ENCODE measurements at places on chromosomes 16 and 17. TPM values are rescaled to one million over a fixed set of nuclear protein-coding genes. Genes with fewer than 3 reads are reported as not detected.

GRCh38 chr17:27657620-27658019 is 26.6 kb downstream of the LGALS9 start:
- DNase-seq: no peak

GRCh38 chr17:41579484-41580243 is 7.0 kb downstream of the KRT14 start:
- DNase-seq: peak; percentile 73

GRCh38 chr17:27414271-27414670 is 42.0 kb upstream of the KSR1 start:
- no peak for DNase-seq

GRCh38 chr16:1793578-1794220 is at the start of gene IGFALS:
Gene IGFALS (minus strand): TSS chr16:1793705. CDS start chr16:1793652, 53 bp downstream.
- no peak for DNase-seq

DNA sequence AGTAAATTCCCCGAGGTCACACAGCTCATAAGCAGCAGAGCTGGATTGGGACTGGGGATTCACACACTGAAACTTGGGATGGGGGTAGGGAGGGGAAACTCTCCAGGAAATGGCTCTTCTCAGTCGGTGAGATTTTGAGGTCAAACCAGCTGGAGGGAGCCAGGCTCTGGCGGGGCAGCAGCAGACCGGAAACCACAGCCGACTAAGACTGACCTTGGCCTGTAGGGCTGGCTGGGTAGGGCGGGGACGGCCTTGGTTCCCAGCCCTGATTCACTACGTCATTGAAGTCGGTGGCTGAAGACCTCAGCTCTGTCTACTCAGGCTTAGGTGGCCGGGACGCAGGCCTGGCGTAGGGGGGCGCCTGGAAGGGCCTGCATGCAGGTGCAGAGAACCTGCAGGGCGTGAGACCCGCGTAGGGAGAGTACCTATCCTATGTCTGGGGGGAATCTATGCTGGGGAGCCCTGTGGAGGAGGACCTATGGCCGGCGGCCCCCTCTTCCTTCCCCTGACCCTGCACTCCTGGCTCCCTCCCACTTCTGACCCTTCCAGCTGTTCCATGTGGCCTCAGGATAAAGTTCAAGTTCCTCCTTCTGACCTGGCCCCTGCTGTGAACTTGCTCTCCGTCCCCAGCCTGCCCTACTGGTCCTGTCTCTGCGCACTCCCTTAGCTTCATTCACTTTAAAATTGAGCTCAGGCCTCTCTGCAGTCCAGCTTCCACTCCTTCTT is 11.9 kb upstream of the SLC4A1 start:
- peak; percentile 92 for DNase-seq

- DNase-seq: peak; percentile 70
Measured at GRCh38 chr17:2107506-2107905, 52.6 kb downstream of the HIC1 start.

DNA sequence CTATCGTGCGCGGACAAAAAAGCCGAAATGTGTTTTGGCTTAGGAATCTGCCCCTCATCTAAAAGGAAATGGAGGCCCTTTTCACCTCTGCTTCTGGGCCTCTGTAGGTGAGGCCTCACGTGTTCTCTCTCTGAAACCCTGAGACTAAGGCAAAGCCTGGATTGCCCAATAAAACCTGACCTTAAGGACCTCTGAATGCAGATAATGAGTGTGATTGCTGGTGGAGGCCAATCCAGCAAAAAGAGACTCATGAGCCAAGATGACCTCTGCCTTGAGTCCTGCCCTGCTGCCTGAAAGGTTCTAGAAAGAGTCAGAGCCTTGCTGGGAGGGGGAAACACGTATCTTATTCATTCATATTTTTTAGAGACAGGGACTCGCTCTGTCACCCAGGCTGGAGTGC is 44.5 kb upstream of the ABR start:
- no peak for DNase-seq

- DNase-seq: no peak
Measured at GRCh38 chr16:77905374-77905920, 116.9 kb upstream of the CLEC3A start.

- peak; percentile 33 for DNase-seq
Measured at GRCh38 chr17:38352245-38353085, 821 bp downstream of the SOCS7 start.

- no peak for DNase-seq
Measured at GRCh38 chr17:38460716-38461630, 32.7 kb downstream of the ARHGAP23 start.

- DNase-seq: no peak
Measured at GRCh38 chr17:70969521-70970034, 800.2 kb downstream of the KCNJ2 start.

DNA sequence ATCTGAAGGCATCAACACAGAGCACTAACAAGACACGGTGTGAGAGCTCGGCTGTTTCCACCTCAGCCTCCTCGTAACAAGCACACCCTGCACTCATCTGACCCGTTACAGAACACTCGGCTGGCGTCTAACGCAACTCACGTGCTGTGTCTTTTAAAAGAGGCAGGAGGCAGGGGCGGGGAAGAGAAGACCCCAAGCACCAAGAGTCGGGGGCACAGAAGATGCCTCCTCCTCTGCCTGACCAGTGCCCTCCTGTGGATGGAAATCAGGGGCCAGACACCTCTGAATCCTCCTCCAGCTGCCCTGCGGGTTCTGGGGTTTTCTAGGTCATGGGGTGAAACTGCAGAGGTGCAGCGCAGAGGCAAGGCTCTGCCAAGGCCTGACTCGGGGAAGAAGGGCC is 74.3 kb downstream of the ZNF778 start:
- peak; percentile 19 for DNase-seq

DNA sequence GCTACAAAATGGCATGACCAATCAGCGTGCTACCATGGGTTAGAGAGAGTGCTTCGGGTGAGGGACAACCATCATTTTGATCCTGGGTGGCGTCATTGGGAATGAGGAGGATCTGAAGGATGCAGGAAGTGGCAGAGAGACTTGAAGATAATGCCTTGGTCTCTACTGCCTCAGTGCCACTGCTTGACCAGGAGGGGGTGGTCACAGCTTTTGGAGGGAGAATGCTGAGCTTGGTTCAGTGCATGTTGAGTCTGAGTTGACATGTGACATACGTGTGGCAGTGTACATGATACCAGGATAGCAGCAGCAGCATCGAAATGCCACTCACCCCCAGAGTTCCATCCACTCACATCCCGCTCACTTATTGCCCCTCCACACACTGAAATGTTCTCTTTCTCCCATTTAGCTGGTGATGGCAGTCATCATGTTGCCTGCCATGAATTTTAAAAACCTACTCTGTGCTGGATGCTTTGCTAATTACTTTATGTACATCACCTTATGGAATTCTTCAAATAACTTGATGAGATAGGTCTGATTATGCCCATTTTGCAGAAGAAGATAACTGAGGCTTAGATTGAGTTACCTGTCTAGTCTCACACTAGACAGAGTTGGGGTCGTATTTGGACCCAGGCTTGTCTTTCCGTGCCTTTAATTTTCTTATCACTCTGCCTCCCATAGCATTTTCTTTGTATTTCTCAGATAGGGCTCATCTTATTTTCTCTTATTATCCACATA is 36.7 kb downstream of the ARSG start:
- no peak for DNase-seq

DNA sequence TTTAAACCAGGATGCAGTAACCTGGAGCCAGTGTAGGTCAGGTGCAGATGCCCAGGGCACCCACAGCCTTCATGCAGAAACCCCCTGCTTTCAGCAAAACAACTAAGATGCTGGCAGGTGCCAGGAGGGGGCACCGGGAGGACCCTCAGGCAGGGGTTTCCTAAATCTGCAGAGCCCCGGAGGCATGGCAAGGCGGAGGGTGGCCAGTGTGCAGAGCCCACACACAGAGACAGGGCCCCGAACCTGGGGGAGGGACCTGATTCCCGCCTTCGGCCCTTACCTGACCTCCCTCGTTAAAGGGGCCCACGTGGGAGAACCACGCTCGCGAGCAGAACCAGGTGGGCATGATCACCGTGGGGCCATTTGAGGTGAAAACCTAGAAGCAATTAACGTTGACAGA is 114.0 kb upstream of the METRNL start:
- DNase-seq: no peak

GRCh38 chr17:76138234-76138895 is 2.7 kb downstream of the FOXJ1 start:
- no peak for DNase-seq

DNA sequence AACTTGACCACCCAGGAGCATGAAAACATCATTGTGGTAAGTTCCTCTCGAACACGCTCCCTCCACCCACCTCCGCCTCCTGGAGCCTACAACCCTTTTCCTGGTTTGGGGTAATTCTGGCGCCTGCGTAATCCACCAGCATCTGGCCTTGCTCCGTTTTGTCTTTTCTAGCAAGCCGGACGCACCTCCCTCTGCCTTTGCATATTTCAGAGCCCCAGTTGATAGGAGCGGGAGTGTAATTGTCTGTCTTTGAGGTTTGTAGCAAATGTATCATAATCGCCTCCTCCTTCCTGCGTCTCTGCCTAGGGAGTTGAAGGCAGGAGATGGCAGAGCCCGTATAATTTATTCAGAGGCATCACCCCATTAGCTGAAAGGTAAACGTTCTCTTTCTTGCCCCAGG is 121.3 kb upstream of the PLCG2 start:
- DNase-seq: no peak

GRCh38 chr17:31314782-31315100 is 887 bp upstream of the EVI2B start:
- no peak for DNase-seq

- no peak for DNase-seq
Measured at GRCh38 chr17:65088621-65089360, 32.3 kb upstream of the GNA13 start.

DNA sequence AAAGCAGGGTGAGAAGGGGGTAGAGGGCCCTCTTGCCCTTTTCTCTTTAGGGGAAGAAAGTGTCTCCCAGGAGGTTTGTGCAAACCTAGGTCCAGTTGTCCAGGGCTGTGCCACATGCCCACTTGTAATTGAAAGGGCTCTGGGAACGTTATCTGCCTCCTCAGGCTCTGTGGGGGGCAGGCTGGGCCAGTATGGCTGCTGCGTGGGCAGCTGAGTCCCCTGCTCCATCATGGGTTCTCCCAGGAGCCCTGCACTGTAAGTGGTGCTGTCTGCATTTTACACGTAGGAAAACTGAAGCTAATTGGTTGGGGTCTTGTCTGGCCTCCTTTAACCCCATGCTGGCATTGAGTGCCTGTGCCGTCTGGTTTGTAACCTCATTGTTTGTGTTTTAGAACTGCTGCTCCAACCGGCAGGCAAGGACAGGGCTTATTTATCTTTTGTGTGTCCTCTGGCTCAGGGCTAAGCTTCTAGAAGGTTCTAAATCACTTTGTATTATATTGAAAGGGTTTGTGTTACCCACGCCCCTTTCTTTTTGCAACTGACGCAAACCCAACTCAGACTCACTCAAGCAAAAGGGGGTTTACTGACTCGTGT is 117.7 kb upstream of the CIBAR2 start:
- DNase-seq: no peak

DNA sequence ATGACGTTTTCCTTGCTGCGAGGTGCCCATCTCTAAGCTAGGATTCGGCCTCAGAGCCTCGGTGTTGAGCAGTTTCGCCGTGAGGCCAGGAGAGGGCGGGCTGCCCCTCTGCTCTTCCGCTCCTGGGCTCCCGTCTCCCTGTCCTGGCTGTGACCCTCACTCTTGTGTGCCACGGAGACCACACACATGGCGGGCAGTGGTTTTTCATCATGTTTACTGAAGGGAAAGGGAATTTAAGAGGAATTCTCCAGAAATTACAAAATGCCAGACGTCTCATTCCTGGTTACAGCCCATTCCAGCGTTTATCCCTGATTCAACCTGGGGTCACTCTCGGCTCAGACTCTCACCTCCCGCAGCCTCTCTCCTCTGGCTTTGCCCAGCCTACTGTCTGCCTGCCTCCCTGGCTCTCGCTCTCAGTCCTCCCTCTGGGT is 96.8 kb upstream of the ELAC2 start:
- peak; percentile 69 for DNase-seq

DNA sequence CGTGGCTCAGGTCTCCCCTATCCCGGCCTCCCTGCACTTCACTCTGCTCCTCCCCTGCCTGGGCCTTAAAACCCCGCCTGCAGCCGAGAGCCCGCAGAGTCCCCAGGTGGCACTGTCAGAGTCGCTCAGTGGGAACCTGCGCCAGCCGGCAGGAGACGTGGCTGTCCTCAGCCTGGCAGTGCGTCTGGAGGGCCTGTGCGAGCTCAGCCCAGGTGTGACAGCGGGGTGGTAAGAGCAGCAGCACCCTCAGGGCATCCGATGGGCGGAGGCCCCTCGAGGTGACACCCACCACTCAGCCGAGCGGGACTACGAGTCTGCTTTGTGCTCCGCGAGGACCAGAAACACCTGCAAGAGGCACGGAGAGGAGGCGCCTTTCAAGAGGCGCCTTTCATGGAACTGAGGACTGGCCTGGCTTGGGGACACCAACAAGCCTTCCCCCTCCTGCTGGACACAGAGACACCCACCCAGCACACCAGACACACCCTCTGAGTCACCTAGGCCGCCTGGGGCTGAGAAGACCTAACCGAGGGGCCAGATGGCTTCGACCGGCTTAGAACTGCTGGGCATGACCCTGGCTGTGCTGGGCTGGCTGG is at the start of gene CLDN9:
CLDN9 (plus strand) TSS at position 96 of the 593 bp plus-strand sequence; CDS start at position 536, 440 bp downstream.
- no peak for DNase-seq

GRCh38 chr16:14527411-14528044 is 102.5 kb downstream of the PARN start:
- DNase-seq: no peak

DNA sequence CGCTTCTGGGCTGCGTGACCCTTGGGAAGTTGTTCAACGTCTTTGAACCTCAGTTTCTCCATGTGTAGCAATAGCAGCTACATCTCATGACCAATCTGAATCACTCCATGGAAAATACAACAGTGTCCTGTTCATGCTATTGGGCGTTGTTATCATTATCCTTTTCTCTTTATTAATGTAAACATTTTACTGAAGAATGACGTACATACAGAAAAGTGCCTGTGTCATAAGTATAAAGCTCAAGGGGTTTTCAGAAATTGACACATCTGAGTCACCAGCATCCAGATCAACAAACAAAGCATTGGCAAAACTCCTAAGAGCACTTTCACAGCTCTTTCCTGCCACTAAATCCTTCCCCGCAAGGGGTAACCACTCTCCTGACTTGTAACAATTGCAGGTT is 438.4 kb downstream of the XYLT1 start:
- no peak for DNase-seq

- DNase-seq: no peak
Measured at GRCh38 chr16:87692756-87693155, 73.0 kb downstream of the KLHDC4 start.

DNA sequence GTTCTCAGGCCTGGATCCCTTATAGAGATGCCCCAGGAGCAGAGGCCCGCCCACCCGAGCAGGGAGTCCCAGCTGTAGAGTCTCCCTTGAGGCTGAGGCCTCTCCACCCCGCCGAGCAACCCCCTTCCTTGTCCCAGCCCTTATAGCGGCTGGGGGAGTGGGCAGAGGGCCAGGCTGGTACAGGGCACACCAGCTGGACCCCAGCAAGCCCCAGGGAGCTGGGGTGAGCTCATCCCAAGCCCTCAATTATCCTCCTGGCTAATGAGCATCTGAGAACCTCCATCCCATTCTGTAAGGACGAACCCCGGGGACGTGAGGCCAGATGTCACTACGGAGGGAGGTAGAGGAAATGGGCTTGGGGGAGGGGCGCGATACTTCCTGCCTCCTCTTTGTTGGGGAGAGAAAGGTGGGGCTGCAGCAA is 3.2 kb upstream of the SNN start:
- DNase-seq: no peak

KCNG4 gene
- total RNA-seq: not detected

GPR179 gene
- not detected for total RNA-seq

IGF2BP1 gene
- total RNA-seq: not detected

KRTAP17-1 gene
- total RNA-seq: not detected

TEX19 gene
- total RNA-seq: not detected

TP53TG3F gene
- not detected for total RNA-seq

UBFD1 gene
- 47.8 TPM for total RNA-seq

PRR11 gene
- 2.3 TPM for total RNA-seq
